ENCODE measurements at places on chromosomes 2 and 18.

- DNase-seq, result peak; percentile 18
Measured at GRCh38 chr2:65431421-65432226, 775 bp downstream of the SPRED2 start.

DNA sequence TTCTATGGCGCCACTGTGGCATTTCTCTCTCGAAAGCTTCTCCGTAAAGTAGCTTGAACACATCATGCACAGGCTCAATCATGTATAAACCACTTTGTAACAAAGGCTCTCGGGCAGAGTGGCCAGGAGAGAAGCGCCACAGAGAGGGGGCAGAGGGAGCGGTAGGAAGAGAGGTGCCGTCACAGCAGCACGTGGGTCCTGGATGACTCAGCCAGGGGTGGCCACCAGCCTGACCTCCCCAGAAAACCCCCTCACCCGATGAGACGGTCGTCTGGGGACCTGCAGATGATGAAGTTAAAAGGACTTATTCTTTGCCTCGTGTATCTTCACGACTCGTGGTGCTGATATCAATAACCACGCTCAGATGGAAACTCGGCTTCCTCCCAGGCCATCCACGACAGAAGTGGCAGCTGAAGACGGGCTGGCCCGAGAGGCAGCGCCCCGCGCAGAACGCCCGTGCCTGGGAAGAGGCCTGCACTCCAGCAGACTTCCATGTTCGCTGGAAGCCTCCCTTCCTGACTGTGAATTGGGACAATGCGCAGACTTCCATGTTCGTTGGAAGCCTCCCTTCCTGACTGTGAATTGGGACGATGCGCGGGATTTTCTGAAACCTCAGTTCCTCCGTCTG, 46.4 kb upstream of the MTCL1 start:
- no peak for DNase-seq

DNA sequence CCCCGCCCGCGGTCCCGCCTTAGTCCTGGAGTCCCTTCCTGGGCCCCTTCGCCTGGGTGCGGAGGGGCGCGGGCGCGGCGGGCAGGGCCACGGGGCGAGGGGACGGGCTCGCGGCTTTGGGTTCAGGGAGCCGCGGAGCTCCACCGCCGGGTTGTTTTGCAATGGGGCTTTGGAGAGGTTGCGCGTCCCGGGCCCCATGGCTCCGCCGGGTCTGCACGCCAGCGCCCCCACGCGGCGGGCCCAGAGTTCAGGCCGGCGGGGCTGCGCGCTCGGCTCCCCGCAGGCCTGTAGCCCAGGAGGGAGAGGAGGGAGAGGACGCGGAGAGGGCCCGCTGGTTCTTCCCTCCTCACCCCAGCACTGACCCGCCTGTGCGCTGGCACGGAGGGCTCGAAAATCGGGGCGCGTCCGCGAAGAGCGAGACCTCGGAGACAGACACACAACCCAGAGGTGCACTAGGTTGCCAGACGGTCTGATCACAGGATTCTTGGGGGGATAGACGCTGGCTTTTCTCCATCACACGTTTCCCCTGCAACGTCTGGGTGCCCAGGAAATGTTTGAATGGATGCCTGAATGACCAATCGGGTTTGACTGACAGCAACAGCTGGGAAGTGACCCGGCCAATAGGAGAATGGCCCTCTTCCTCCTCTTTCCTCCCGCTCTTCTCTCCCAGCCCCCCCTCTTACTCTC, 4.9 kb upstream of the SIX2 start:
- DNase-seq, result no peak

DNA sequence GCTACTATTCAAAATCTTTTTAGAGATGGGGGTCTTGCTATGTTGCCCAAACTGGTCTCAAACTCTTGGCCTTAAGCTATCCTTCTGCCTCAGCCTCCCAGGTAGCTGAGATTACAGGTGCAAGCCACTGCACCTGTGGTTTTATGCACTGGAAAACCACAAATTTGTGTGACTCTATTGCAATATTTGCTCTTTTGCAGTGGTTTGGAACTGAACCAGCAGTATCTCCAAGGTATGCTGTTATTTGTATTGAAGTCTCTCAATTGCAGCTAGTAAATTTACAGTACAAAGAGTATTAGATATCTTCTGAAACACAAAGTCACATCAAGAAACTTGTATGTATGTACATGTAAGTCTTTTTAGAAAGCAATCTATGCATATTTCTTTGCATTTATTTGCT, 46.2 kb downstream of the PPP4R1 start:
- no peak for DNase-seq

DNA sequence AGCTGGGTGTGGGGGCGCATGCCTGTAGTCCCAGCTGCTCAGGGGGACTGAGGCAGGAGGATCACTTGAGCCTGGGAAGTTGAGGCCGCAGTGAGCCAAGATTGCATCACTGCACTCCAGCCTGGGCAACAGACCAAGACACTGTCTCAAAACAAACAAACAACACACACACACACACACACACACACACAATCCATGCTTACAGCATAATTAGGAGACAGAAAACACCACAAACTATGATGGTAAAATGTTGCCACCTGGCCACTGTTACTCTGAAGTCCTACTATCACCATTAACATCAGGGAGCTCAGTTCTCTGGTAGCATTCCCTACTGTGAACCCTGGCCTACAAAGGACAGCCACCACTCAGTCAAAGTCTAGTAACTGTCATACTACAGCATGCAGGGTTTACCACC, 18.3 kb downstream of the DNPEP start:
- no peak for DNase-seq

GRCh38 chr2:234848578-234848977, 103.2 kb upstream of the SH3BP4 start:
- DNase-seq, result no peak

GRCh38 chr2:153140498-153140897, 338.1 kb downstream of the RPRM start:
- DNase-seq, result no peak

GRCh38 chr18:13578400-13578799, 148.0 kb downstream of the FAM210A start:
- no peak for DNase-seq

DNA sequence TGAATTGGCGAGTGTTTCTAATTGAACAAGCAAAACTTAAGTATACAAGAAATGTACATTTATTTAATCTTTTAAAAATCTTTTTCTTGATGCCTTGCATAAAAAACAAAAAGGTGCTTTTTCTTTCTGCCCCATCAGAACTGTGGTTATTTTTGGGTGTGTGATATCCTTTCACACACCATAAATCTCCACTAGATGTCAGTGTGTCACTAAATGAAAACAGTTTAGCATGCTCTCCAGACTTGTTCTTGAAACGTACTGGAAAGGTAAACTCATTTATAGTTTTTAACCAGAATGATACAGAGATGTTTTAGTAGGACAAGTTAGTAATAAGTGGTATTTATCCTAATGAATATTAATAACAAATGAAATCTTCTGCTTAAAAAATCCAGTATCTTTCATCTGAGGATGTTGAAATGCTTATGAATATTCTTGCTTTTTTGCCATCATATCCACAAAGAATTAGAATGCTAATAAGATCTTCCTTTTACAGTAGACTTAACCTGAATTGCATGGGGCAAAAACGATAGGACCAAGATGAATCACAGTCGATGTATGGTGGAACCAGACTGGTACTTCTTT, 96.8 kb downstream of the UBE2E3 start:
- no peak for DNase-seq

Measured in anterior cingulate cortex (tissue), 58 donors.